ENCODE measurements at places on chromosomes 16 and 17.

DNA sequence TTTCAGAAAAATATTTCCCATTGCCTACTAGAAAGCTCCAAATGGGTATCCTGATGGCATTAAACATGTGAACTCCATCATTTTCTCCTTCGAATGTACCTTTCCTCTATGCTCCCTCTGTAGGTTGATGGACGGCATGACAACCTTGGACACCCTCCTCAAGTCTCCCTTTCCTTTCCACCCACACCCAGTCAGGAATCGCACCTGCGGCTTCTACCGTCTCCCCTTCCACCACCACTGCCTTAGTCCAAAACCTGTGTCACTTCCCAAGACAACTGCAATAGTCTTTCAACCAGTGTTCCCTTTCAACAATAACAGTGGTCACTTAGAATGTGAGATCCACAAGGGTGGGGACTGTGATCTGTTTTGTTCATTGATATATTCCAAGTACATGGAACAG is 233.1 kb upstream of the AXIN2 start:
- no peak for DNase-seq

- no peak for DNase-seq
Measured at GRCh38 chr17:79404136-79404911, 206.5 kb downstream of the RBFOX3 start.

DNA sequence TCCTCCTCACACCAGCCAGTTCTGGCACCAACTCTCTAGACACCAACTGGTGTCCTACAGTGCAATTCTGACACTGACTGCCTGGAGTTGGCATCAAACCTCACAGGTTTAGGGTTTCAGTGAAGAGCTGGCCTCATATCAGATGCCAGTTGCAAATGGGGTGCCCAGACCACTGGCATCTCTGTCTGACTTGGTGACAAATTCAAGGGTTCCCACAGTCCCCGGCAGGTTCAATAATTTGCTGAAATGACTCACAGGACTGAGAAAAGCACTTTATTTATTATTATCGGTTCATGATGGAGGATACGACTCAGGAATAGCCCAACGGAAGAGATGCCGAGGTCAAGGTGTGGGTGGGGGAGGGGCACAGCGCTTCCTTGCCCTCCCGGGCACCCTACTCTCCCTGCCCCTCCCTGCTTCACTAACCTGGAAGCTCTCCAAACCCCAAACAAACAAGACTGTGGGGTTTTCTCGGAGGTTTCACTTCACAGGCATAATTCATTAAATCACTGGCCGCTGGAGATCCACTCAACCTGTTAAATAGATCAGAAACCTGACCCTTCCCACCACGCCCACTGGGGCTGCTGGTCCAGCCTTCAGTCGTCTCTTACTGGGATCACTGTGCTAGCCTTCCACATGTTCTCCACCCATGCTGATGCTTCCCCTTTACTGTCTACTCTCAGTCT is 1.7 kb upstream of the NLRP1 start:
- DNase-seq: no peak

DNA sequence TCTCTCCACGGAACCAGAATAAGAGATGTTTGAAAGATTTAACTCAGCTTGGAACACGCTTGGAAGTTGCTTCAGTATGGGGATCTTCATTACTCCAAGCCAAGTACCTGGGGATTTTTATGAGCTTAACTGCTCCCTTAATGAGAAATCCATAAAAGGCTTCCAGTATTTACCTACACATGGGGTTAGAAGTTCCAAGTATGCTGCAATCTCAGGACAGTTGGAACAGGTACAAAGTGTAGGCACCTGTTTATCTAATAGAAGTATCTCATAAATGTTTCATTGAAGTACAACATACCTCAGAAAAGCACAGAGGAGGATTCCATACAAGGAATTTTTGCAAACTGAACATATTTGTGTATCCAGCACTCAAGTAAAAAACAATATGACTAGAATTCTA is 161.6 kb upstream of the PIRT start:
- no peak for DNase-seq

DNA sequence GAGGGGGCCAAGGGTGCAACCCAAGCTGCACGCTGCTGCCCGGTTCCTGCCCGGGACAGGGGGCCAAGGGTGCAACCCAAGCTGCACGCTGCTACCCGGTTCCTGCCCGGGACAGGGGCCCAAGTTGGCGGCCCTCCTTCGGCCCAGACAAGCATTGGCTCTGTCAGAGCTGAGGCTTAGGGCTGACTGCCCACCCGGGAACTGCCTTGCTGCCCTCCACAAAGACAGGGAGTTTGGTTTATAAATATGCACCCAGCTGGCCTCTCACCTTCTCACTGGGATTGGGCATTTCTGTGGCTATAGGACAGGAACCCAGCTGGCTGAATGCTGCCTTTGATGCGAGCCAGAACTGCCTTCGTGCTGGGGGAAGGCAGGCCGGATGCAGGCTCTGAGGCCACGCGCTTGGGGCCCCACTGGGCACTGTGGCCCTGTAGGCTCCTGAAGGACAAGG is 105.7 kb downstream of the IRX5 start:
- DNase-seq: no peak

DNA sequence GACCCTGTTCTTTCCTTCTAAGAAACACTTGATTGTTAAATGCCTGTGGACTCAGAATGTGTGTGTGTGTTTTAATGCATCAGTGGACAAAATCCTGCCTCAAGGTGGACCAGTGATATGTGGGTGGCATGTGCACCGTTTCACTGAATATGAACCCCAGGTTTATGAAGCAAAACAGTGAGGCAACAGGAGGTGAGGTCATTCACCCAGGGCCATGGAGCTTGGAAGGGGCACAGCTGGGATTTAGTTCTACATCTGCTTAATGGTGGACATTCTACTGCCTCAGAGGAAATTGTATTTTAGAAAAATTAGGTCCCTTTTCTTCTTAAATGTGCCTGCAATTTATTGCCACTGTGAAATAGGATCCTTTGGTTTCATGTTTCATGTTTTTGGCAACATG is 549.5 kb upstream of the EEF2KMT start:
- DNase-seq: no peak

DNA sequence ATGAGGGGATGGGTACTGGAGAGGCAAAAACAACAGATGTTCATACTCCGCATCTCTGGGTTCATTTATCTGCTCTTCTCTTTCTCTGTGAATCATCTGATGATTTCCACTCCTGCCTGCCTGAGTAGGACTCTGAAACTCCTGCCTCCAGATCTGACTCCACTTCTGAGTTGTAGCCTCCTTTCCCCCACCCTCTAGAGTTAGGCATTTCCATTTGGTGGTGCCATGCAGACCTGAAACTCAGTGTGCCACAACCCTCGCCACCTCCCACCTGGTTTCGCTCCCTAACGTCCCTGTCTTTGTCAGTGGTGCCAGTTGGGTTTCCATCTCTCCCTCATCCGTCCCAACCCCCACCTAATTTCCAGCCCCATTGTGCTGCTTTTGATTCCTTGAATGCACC is 126.2 kb downstream of the PRKCB start:
- no peak for DNase-seq

- DNase-seq: no peak
Measured at GRCh38 chr17:58786586-58787295, 31.1 kb downstream of the PPM1E start.

GRCh38 chr17:59331929-59332748 is 684 bp downstream of the YPEL2 start:
- no peak for DNase-seq

DNA sequence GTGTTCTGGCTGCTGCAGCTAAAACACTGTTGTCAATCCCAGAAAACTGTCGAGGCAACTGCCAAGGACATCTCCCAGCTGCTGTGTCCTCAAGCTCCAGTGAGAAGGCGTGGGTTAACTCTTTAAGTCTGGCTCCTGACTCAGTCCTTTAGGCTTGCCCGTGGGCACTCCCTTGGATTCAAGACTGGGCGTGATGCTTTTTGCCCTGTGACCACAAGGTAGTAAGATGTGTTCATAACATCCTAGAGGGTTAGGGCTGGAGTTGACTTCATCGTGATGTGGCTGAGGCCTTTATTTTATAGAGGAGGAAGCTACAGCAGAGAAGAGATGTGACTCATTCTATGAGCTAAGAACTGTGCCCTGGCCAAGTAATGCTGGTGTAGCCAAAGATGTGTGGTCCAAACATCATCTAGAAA is 50.9 kb upstream of the TEKT3 start:
- DNase-seq: no peak

DNA sequence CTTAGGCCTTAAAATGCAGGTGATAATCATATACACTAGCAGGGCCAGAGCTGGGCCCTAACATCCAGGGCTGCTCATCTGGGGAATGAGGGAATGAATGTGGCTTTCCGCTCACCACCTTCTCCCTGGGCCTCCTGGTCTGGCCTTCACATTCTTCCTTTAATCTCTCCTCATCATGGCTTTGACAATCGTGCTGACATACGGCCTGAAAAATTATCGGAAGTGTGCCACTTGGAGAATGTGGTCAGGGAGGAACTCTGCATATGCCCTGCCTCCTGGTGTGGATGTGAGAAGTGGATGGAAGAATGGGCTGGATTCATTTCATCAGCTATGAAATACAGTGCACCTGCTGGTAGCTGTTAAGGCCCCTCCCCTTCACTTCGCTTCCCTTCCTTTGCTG is 2.4 kb downstream of the WSCD1 start:
- DNase-seq: no peak

DNA sequence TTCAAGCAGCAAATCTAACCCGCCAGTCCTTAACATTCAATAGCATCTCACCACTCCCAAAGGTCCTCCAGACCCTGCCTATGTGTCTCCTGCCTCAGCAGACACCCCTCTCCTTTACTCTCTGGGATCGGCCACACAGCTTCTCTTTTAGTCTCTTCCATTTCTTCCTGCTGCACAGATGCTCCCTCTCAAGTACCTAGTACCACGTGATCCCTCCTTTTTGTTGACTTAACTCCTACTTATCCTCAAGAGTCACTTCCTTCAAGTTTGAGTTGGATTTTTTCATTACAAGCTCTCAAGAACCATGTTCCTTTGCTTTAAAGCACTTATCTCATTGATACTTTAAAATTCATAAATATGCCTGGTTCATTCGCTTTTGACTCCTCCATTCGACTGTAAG is 24.9 kb downstream of the AMFR start:
- no peak for DNase-seq

GRCh38 chr17:75266316-75267152 is 4.5 kb downstream of the MIF4GD start:
- no peak for DNase-seq

DNA sequence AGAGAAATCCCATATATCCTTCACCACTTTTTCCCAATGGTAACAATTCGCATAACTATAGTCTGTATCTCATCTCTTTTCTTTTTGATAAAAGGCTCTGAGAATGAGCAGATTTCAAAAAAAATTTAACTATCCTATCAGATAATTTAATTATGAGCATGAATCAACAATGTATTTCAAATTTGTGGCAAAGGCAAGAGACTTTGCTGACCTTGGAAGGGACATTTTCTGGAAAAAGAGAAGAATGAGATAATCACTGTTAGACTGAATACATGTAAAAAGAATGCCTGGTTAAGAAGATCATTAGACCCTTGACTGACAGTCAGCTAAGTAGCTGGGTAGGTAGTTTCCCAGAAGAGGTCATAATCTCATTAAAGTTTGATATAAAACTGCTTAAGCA is 428.4 kb upstream of the XYLT1 start:
- no peak for DNase-seq

DNA sequence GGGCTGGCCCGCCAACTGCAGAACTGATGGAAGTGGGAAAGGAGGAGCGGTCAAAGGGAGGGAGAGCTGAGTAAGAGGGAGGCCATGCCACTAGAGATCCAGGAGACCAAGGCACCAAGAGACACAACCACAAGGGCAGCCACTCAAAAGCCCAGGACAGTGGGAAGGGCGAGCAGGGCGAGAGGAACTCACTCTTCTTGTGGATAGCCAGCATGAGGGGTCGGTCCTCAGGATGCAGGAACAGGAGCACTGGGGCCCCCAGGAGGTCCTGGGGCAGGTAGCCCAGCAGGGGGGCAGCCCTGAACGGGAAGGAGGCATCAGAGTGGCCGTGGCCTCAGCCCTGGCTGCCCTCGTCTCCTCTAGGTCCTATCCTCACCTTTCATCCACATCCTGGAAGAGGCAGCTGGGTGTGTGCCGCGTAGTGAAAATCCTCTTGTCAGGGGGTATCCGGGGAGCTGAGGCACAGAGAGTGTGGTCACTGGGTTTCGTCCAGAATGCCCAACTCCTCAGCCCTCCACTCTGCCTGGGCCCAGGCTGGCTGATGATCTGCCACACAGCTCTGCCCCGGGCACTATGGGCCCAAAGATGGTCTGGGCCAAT is 4.3 kb downstream of the PER1 start:
- DNase-seq: no peak

DNA sequence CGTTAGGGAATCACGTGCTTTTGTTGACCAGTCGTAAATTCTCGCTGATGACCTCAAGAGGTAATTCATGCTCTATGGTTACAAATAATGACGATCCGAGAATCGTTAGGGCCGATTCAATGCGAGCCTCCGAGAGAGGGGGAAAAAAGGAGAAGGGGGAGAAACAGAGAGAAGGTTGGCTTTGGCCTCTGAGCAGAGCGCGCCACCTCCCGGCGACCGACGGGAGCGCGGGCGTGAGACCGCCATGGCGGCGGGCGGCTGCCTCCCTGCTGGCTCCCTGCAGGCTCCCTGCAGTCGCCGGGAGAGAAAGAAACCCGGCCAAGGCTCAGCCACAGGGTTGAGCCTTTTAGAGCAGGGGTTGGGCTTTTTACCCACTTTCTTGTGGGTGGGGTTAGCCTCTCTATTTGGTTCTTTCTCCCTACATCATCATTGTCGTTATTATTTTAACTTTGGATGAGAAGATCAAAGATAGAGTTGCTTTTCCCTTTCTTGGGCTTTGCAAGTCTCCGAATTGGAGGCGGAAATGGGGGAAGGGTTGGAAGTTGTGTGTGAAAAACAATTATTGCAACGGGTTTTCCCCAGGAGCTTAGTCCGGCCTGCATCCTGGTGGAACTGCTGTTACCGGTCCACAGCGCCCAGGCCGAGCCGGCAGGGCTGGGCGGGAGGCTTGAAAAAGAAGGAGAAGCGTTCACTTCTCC is 410 bp upstream of the HOXB5 start:
- DNase-seq: no peak

- DNase-seq: no peak
Measured at GRCh38 chr16:83328936-83329335, 478.8 kb upstream of the HSBP1 start.

GRCh38 chr16:79128706-79129105 is 471.8 kb downstream of the MAF start:
- no peak for DNase-seq

DNA sequence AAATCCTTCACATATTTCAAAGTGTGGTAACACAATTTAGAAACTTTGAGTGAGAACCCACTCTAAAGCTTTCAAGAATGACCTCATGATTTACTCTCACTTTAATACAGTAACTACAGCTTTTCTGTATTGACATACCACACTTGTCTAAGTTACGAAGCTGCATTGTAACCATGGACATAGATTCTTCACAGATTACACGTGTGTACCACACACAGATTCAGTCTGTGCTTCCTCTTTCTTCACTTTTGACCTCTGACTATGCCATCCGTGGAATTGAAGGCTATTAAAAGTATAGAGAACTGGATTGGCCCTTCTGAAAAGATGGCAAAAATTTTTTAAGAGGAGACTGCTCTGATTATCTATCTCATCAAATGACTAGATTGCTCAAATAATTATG is 172.7 kb downstream of the TANC2 start:
- DNase-seq: no peak

- DNase-seq: no peak
Measured at GRCh38 chr16:54744998-54745397, 185.7 kb upstream of the IRX5 start.

- no peak for DNase-seq
Measured at GRCh38 chr16:48817032-48817431, 207.1 kb upstream of the N4BP1 start.

GRCh38 chr16:46687486-46687885 is 1.5 kb downstream of the VPS35 start:
- no peak for DNase-seq

Measured in cortex of kidney (tissue), 1 donor.